ENCODE measurements at places on chromosomes 7 and 10. TPM values are rescaled to one million over a fixed set of nuclear protein-coding genes. Genes with fewer than 3 reads are reported as not detected.
A peak's percentile ranks its signal among the peaks of the same experiment; 100 is the strongest.

TMEM213 gene
- not detected for total RNA-seq

TMEM178B gene
- total RNA-seq = 0.04 TPM

CREB5 gene
- 8.0 TPM for total RNA-seq

- DNase-seq = no peak
Measured at GRCh38 chr10:27536437-27536836, 32.3 kb downstream of the RAB18 start.

- no peak for DNase-seq
Measured at GRCh38 chr7:18305866-18306265, 189.7 kb upstream of the HDAC9 start.

- no peak for DNase-seq
Measured at GRCh38 chr10:12121673-12122072, 7.8 kb upstream of the SEC61A2 start.

GRCh38 chr10:132924046-132924952 is 18.1 kb downstream of the CFAP46 start:
- no peak for DNase-seq

- DNase-seq = no peak
Measured at GRCh38 chr10:126425489-126426065, 37.3 kb upstream of the ADAM12 start.

DNA sequence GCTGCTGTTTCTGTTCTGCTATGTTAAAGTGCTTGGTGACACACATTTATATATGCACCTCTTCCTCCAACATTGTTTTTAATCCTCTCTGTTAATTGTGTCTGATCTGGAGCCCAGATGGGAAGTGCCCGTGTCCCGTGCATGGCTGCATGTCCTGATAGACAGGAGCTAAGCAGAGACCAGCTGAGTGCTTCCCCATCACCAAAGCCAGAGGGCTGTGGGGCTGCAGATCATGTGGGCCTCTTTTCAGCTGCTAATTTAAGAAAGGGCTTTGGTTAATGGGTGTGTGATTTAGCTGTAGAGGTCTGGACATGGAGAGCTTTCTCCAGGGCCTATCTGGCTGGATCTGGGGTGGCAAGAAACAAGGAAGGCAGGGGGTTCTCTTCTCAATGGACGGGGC is 96.5 kb upstream of the NPS start:
- DNase-seq = no peak

GRCh38 chr7:39735903-39736302 is 112.5 kb downstream of the RALA start:
- no peak for DNase-seq

DNA sequence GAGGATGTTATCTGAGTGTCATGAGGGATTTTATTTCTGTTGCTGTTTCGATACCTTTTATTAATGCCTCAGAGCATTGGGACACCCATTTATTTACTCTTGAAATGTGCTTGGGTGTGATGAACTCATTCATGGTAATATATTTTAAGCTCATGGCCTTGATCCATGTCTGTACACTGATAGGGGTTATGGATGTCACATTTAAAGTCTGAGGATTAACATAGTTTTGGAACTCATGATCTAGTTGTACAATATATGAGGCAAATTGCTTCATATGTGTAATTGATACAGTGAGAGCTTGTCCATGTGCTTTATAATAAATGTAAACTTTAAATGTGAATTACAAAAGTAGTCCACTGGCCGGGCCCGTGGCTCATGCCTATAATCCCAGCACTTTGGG is 23.0 kb upstream of the ZRANB1 start:
- DNase-seq = no peak

DNA sequence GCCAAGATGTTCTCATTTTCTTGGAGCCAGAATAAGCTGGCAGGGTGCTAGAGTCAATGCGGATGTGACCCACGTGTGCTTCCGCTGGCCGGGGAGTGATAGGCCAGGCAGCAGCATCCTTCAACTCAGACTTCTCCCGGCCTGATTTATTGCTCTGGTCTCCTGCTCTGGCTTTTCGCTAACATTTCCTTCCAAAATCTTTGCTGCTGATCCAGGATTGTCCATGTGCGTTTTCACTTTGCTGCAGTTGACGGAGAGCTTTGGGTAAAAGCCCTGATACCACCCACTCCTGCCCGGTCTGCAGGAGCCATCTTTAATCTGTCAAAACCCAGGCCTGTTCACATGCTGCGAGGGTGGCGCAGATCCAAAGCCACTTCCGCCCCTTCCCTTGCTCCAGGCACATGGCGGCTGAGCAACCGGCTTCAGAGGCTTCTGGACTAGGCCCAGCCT is 106.8 kb downstream of the CYP26A1 start:
- DNase-seq = peak; percentile 26

Measured in H4 (cell line).